Naive thymus-derived CD8-positive, alpha-beta T cell (primary cell): ENCODE measurements at places on chromosomes 4 and X. TPM values are rescaled to one million over a fixed set of nuclear protein-coding genes. Genes with fewer than 3 reads are reported as not detected.

Gene HTR2C
- polyA plus RNA-seq: not detected

Gene LPAR4
- polyA plus RNA-seq: not detected

Gene INTU
- not detected for polyA plus RNA-seq

Gene IBSP
- not detected for polyA plus RNA-seq

Gene DDIT4L
- not detected for polyA plus RNA-seq

Gene STOX2
- not detected for polyA plus RNA-seq

Gene PDCL2
- polyA plus RNA-seq: not detected

Gene GYG2
- polyA plus RNA-seq: not detected

Gene KCNE5
- polyA plus RNA-seq: not detected
